NCI-H1436 treated with DMSO at 0.1 percent for 48 hours (cell line): ENCODE measurements at places on chromosomes 3 and 15.

GRCh38 chr3:23431764-23432163 lies 228.6 kb downstream of the UBE2E2 start:
- no peak for DNase-seq

DNA sequence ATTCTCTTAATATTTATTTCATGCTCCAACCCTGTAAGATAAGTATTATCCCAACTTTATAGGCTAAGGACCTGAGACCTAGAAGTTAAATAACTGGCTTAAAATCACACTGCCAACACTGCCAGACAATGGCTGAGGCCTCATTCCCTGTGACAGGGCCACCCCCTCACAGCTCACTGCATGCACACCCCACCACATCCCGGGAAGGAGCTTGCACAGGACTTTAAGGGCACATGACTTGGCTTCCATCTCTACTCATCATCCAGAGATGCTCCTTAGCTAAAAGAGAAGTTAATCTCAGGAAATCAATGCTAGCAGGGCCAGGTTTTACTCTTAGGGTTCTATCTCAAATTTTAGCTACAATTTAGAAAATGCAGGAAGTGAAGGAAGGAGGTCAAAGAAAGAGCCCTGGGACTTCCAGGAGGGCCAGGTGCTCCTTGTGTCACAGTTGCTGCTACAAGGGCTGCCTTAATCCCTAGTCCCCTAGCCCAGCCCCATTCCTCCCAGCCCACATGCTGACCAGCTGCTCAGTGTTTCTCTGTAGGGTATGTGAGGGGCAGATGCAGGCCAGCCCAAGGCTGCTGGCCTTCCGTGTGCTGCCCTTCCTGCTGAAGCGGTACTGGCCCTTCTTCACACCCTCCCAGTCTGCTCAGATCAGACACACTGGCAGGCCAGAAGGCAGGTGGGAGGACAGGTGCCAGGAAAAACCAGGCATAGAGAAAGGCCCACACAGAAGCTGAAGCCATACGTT lies 53.5 kb downstream of the WWTR1 start:
- no peak for DNase-seq

DNA sequence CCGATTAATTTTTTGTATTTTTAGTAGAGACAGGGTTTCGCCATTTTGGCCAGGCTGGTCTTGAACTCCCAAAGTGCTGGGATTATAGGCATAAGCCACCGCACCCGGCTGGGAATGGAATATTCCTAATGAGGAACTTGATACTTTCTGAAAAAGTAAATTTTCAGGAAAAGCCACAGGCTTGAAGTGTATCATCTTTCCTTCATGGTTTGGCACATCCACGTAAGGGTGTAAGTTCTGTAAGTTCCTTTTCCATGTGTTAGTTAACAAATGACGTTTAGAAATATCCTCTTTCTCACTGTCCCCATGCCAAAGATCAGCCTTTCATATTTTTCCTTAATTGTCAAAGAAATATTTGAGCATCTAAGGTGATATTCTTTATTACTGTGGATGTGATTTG lies 24.9 kb downstream of the TMEM45A start:
- DNase-seq = no peak

DNA sequence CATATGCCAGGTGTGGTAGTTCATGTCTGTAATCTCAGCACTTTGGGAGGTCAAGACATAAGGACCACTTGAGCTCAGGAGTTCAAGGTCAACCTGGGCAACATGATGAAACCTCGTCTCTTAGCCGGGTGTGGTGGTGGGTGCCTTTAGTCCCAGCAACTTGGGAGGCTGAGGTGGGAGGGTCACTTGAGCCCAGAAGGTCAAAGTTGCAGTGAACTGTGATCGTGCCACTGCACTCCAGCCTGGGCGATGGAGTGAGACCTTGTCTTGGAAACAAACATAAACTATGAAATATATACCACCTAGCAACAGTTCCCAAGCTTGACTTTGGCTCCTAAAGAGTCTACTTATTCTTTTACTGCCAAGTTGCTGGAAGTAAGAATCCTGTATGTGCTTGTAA lies 30.9 kb downstream of the UBE3A start:
- DNase-seq = no peak

DNA sequence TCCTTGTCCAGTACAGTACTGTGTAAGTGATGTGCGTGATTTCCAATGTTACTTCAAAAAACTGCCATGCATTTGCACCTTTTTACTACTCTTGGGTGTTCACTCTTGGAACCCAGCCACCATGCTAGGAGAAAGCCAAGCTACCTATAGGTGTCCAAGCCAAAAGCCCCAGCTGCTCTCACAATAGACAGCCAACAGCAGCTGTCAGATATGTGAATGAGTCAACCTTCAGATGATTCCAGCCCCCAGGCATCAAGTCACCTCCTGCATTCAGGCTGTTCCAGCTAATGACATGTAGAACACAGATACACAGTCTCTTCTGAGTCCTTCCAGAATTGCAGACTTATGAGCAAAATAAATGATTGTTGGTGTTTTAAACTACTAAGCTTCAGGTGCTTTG lies 417.7 kb upstream of the TGFBR2 start:
- DNase-seq = no peak

- no peak for DNase-seq
Observed at GRCh38 chr3:191237047-191237882, 38.2 kb downstream of the OSTN start.

GRCh38 chr3:112446343-112446742 lies 52.9 kb downstream of the BTLA start:
- DNase-seq = peak; percentile 16

GRCh38 chr15:100777821-100778220 lies 101.8 kb upstream of the ALDH1A3 start:
- DNase-seq = no peak

GRCh38 chr3:117997201-117998049 lies 1037.2 kb downstream of the IGSF11 start:
- peak; percentile 68 for DNase-seq

GRCh38 chr3:88057630-88058305 lies 1.0 kb downstream of the CGGBP1 start:
- no peak for DNase-seq

DNA sequence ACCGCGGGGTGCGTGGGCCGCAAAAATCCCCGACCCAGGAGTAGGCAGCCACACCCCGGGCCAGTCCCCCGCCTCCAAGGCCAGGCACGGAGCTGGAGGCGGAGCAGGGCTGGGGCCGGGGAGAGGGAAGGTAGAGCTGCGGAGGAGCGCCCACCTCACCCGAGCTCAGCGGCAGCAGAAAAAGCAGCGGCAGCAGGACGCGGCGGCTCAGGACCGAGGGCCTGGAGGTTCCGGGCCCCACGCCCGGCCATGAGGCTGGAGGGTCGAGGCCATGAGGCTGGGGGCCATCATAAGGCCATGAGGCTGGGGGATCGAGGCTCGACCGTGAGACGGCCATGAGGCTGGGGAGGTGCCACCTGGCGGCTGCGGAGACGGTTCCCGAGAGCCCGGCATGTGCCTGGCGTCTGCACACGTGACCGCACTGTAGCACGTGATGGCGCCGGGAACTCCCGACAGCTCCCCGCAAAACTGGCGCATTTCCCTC lies 32.9 kb upstream of the PRSS50 start:
- no peak for DNase-seq

- DNase-seq = no peak
Observed at GRCh38 chr3:58884453-58884852, 165.4 kb downstream of the CFAP20DC start.

- DNase-seq = no peak
Observed at GRCh38 chr3:194308601-194309449, 42.3 kb downstream of the CPN2 start.

DNA sequence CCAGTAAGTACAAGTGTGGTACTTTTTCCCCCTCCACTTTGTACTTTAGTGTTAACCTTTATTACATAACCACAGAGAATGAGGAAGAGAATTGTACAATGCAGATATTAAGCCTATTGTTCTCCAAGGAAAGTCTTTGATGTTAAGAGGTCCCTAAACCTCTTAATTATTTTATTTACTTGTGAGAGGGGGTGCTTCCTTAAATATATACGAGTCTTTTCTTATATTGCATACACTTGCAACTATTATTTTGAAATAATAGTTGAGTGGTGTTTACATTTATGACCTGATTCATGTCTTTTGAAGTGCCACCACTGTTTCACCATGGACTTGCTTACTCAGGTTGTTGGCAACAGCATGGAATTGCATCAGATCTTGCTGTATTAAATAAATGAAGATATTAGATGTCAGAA lies 10.1 kb downstream of the USP3 start:
- no peak for DNase-seq
